Neural crest cell (in vitro differentiated cells): ENCODE measurements at places on chromosomes 1 and 21. TPM values are rescaled to one million over a fixed set of nuclear protein-coding genes. Genes with fewer than 3 reads are reported as not detected.

- peaks cover 21% of the 10 kb centered on the region for H3K36me3 ChIP-seq
- H3K4me3 ChIP-seq = no peak overlapping the region
- DNase-seq = no peak
- peaks cover 15% of the 10 kb centered on the region for H3K4me1 ChIP-seq
- no peak overlapping the region for H3K27ac ChIP-seq
Observed at GRCh38 chr1:51842261-51842660, 36.3 kb downstream of the NRDC start.

- DNase-seq = no peak
- no peak overlapping the region for H3K4me3 ChIP-seq
- no peak overlapping the region for H3K27ac ChIP-seq
- no peaks in the 10 kb centered on the region for H3K27me3 ChIP-seq
- H3K4me1 ChIP-seq = peaks cover 23% of the 10 kb centered on the region
Observed at GRCh38 chr21:36864974-36865373, 101.5 kb downstream of the HLCS start.

- no peak for DNase-seq
- H3K4me1 ChIP-seq = peaks cover 4% of the 10 kb centered on the region
- no peaks in the 10 kb centered on the region for H3K36me3 ChIP-seq
- H3K27me3 ChIP-seq = no peaks in the 10 kb centered on the region
Observed at GRCh38 chr21:18350216-18350615, 53.4 kb downstream of the TMPRSS15 start.

Gene VASH2
- total RNA-seq = 8.7 and 10.3 TPM in 2 replicates
